ENCODE measurements at places on chromosomes 1 and 21.
A peak's percentile ranks its signal among the peaks of the same experiment; 100 is the strongest.

- DNase-seq = peak; percentile 33
These were observed 29.7 kb downstream of the HEYL start for GRCh38 chr1:39609618-39610331.

DNA sequence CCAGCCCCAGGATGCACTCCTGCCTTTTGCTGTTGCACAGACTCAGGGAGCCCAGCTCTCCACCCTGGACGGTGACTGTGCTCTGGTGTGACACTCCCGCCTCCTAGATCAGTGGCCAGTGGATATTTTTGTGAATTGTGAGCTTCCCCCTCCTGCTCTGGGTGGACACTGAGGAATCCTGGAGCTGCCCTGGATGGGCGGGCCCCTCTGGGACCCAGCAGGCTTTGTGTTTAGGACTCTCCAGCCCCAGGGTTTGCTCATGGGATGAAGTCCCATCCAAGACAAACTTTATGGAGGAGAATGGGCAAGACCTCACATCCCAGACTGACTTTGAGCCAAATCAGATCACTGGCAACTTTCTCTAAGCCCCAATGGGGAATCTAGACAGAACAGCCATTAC lies 16.1 kb downstream of the SLC6A9 start:
- no peak for DNase-seq

GRCh38 chr1:68229650-68230483 lies 2.5 kb downstream of the WLS start:
- DNase-seq = no peak

DNA sequence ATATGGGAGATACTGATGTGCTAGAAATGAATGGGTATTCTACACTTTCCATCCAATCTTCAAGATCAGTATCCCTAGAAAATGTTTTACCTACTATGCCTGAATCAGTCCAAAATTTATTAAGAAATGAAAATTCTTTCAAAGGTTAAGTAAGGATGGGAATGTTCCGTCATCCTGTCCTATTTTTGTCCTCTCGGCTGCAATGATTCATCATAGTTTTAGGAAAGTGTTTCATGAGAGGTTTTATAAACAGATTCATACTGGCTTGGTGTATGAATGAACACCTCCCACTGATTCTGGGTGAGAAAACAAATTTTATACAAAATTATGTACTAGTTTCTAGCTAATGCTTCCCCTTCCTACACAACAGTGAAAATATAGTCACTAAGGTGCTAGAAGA lies 504.6 kb upstream of the NR5A2 start:
- no peak for DNase-seq

DNA sequence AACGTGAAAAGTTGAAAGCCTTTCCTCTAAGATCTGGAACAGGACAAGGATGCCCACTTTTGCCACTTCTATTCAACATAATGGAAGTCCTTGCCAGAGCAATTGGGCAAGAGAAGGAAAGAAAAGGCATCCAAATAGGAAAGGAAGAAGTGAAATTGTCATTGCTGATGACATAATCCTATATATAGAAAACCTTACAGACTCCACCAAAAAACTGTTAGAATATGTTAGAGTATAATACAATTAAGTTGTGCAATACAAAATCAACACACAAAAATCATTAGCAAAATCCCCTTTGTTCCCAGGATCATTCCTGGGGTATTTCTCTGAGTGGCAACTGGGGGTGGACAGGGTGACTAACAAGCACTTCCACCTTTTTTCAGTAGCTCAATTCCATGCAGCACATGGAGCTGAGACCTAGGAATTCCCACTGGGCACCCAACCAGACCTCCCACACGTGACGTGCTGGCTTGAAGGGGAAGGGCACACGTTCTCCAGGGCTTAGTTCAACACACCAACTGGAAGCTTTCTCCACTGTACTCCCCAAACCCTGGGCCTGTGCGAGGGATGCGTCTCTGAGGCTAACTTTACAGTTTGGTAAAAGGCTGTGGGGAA lies 9.6 kb downstream of the STUM start:
- DNase-seq = no peak

DNA sequence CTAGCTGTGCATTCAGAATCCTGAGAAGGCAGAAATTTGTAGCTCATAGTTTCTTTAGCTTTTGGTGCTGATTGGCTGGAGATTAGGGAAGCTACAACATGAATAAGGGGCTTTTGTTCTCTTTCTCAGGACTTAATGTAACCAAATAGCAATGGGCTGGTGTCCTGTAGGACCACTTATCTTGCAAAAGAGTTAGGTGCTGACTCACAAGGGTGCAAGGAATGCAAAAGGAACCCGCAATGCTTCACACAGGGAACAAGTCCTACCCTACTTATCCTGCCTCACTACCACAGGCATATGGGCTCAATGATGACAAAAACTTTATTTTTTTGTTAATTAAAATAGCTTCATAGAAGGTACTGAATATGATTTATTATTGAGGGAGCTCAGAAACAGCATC lies 541.5 kb downstream of the AMY1C start:
- DNase-seq = no peak

- no peak for DNase-seq
These were observed 69.8 kb downstream of the JAK1 start for GRCh38 chr1:64896551-64896950.

DNA sequence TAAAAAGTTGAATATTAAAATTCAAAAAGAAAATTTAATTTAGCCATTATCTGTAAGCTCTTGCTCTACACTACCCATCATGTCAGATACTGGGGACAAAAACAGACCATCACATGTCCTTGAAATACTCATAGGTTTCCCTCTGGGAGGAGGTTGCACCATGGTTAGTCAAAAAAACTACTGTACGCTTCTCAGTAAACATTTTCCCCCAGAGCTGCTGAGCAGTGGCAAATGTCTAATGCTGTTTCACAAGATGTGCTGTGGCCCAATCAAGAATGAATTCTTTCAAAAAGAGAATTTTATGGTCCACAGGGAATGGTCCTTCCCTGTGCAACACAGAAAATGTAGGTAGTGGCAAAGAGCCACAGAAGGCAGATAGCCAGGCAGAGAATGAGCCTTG lies 6.1 kb downstream of the SLC25A24 start:
- no peak for DNase-seq

GRCh38 chr1:4778056-4778455 lies 123.6 kb downstream of the AJAP1 start:
- no peak for DNase-seq

GRCh38 chr1:151568626-151569088 lies 28.5 kb downstream of the TUFT1 start:
- DNase-seq = peak; percentile 41

DNA sequence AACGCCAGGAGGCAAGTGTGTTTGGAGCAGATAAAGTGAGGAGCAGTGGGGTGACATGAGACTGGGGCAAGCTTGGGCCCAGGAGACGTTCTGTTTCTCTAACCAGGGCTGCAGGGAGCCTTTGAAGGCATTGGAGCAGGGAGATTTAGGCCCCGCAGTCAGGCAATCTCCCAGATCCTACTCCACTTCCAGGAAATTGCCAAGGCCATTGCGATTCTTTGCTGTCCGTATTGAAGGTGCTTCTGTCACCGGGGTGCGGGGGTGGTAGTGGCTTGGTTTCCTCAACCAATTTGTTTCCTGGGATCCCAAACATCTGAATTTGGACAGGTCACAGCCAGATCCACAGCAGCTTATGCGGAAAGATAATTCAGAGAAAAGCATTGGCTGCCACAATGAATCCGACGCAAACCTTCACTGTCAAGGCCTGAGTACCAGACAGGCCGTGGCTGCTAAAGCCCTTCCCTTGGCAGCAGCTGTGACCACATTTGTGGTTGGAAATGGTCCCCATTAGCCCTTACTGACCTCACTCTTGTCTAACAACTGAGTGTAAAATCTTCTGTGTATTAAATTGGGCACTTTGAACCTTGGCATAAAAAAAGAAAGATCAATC lies 385.6 kb downstream of the PTPRU start:
- DNase-seq = no peak

DNA sequence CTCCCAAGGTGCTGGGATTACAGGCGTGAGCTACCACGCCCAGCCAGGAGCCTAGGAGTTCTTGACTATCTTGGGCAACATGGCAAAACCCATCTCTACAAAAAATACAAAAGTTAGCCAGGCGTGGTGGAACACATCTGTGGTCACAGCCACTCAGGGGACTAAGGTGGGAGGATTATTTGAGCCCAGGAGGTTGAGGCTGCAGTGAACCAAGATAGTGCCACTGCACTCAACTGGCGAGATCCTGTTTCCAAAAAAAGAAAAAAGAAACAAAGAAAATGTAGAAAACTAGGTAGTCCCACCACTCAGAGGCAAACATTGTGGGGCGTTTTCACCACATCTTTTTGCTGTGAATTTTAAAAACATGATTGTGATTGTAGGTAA lies 141.3 kb downstream of the ZZZ3 start:
- no peak for DNase-seq

- DNase-seq = no peak
These were observed 69.5 kb downstream of the RHOU start for GRCh38 chr1:228804640-228805413.

GRCh38 chr21:25459365-25459764 lies 147.9 kb downstream of the MRPL39 start:
- no peak for DNase-seq

DNA sequence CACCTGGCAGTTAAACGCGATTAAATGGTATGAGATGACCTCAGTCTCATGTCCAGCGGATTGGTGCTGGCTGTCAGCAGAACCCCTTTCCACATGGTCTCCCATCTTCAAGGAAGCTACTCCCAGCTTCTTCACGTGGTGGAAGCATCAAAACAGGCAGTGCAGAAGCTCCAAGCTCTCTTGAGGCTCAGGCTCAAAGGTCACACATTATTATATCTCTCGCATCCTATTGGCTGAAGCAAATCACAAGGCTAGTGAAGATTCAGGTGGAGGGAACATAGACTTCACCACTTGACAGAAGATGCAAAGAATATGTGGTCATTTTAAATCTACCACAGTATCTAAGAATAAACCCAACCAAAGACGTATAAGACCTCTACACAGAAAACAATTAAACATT lies 181.9 kb downstream of the VPS13D start:
- DNase-seq = no peak

DNA sequence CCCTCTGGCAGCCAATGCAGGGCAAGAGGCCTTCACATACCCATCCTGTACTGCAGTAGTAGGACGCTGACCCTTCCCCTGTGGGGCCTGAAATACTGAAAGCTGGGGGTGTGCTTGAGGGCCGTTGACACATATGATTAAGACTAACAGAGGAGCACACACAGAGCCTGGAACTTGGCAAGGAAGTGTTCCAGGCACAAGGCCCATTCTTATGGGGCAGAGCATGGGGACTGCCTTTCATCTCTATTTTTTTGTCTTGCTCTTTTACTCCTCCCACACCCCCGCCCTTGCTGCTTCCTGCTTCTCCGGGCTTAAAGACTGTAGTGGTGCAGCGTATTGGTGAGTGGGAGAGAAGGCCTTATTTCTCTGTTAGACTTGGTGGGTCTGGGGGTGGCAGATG lies 137.4 kb downstream of the BACH1 start:
- DNase-seq = peak; percentile 5

- no peak for DNase-seq
These were observed 1019.2 kb downstream of the TTLL7 start for GRCh38 chr1:82979593-82980236.

- no peak for DNase-seq
These were observed 269.2 kb downstream of the NEGR1 start for GRCh38 chr1:72013161-72013560.

DNA sequence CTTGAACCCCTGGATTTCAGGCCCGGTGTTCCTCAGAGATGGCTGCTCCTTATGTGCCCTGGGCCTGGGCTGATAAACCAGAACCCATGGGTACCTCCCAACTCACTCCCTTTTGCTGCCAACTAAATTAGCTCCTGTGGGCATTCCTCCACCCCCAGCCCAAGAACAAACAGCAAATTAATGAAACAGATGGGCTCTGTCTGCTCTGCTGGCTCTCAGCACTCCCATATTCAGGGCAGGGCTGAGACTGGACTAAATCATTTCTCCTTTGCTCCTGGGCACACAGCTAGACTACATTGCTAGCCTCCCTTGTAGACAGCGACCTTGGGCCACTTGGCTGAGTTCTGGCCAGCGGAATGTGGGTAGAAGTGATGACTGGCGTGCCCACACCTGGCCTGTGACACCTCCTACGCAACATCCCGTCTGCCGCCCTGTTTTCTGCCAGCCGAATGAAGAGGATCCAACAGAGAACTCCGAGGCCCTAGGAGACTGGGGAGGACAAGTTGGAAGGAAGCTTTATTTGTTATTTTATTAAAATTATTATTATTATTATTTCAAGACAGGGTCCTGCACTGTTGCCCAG lies 101.9 kb upstream of the DISP3 start:
- no peak for DNase-seq

GRCh38 chr1:90106311-90106710 lies 111.4 kb downstream of the ZNF326 start:
- no peak for DNase-seq

- no peak for DNase-seq
These were observed 131.0 kb downstream of the RRAGC start for GRCh38 chr1:38728585-38728908.

DNA sequence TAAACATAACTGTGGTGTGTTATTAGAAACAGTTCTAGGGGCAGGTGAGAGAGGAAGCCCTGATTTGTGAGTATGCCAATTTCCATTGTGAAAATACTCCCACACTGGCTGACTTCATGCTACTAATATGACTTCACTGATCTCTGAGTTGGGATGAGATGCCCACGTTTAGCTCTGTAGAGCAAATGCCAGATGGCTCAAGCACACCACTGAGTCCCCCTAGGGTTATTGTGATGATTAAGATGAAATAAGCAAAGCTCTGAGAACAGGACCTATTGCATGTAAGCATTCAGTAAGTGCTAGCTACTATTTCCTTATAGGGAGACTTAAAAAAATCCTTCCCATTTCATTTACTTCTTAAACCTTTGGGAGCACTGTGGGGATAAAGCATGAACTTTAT lies 117.6 kb downstream of the CENPF start:
- no peak for DNase-seq

DNA sequence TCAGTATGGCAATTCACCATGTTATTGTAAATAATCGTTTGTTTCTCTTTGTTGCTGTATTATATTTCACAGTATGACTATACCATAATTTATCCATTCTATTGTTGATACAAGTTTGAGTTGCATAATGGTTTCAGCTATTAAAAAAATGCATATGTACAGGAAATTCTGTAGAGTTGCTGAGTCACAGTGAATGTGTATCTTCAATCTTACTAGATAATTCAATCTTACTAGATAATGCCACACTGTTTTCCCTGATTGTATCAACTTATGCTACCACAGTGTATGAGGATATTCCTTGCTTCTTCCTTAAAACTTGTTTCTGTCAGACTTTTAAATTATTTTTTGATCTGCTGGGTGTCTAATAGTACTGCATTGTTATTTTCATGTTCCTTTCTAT lies 3.5 kb upstream of the COA6 start:
- DNase-seq = no peak

DNA sequence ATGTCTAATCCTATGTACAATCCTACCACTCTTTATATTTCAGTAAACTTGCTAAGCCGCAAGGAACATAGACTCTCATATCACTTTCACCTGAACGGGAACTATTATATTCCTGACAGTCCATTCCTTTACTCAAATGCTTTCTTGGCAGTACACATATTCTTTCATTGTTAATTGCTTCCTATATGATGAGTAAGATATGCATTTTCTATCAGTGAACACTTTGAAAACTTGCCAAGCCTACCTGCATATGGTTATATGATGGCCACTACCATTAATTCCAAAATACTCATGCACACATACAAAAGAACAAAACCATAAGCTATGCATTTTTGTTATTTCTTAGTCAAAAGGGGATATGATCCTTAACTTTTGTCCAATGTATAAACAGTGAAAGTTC lies 341.5 kb downstream of the VAV3 start:
- no peak for DNase-seq

GRCh38 chr1:230220478-230220877 lies 153.4 kb downstream of the GALNT2 start:
- DNase-seq = no peak

- peak; percentile 54 for DNase-seq
These were observed 62.3 kb downstream of the RUNX1 start for GRCh38 chr21:34986561-34987500.
